Hematopoietic multipotent progenitor cell (in vitro differentiated cells): ENCODE measurements at places on chromosomes 1 and 21. TPM values are rescaled to one million over a fixed set of nuclear protein-coding genes. Genes with fewer than 3 reads are reported as not detected.

Gene IFI44
- 24.5 TPM for total RNA-seq

Gene PODN
- total RNA-seq = not detected

Gene CASQ2
- total RNA-seq = not detected

Gene ST6GALNAC3
- under 0.01 TPM for total RNA-seq

Gene HUNK
- not detected for total RNA-seq

Gene ST6GALNAC5
- 0.27 TPM for total RNA-seq

Gene FMO2
- not detected for total RNA-seq

Gene ADGRB2
- total RNA-seq = 0.54 TPM

Gene GJC2
- 12.7 TPM for total RNA-seq

Gene ABCA4
- total RNA-seq = not detected

Gene SLC2A5
- 63.8 TPM for total RNA-seq

DNA sequence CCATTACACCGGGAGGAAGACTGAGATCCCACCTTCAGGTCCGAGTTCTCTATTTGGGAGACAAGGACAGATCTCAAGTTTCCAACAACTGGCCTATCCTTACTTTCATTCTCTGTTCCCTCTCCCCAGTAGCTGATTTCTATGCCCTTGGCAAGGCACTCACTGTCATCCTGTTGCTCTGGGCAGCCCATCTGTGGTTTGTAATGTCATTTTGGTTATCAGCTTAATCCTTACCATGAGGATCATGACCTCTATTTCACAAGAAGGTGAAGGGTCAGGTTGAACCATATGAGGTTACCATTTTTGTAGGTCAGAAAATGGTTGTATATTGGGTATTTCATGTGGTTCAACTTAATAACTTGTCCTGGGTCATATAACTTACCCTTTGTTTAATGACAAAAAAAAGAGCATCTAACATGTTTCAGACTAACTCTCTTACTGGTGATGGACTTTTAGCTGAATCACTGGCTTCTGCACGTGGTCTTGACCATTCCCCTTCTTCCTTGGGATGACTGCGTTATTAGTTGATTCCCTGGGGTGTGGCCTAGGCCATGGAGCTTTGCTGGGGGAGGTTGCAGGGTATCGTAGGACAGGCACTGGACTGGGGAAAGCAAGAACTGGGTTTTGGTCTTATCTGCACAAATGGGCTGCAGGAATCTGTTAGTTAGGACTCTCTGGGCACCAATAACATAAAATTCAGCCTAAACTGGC lies 120.2 kb downstream of the ACTL8 start:
- DNase-seq = no peak

DNA sequence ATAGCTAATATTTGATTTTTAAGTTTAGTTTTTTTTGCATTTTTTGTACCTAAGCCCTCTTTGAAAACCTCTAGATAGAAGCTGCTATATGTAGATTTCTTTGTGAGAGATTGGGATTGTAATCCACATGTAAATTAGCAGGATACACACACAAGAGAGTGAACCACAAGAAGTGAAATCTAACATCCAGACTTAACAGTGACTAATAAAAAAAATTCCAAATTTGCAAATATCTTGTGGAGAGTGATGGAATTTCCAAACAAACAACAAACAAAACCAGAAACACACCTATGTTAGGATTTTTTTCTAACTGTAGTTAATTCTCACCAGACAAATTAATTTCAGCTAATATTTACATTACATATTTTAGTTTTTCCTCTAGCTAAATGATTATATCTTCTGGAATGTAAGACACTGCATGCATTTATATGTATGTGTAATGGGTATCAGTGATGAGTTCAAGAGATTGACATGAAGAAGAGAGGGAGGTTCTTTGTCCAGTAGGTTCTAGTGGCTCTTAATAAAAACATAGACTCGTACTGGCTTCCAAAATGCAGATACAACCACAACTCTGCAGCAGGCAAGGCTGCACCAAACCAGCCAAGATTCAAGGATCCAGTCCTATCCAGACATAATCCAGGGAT lies 12.8 kb downstream of the CLDN17 start:
- no peak for DNase-seq

GRCh38 chr1:30527511-30528140 lies 195.8 kb downstream of the MATN1 start:
- no peak for DNase-seq

- DNase-seq = no peak
Measured at GRCh38 chr21:33339918-33340317, 15.1 kb downstream of the IFNAR1 start.

DNA sequence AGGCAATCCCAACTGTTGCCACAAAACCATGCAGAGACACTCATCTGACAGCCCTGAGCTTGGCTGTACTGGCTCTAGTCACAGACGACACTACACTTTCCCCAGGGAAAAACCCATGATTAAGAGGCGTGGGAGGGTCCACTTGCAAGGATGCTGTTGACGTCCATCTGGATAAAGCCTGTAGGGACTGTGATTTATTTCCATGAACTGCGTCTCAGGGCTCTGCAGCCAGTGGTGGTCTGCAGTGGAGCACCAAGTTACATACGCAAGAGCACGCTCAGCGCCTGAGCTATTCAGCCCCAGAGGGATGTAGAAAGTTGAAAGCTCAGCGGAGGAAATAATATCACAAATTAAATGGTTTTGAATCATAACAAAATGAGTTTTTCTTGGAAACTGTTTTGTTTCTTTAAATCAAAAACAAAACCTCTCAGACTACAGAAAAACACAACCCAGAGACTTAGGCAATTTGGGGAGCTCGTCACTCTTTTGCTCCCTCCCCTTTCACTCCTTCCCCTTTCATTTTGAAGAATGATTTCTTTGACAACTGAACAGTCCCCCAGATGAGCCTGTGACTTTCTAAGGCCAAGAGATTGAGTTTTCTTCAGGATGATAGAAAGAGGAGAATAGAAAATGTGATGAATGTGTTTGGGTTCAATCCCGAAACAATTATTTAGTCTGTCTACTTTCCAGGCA lies 71.2 kb downstream of the NGF start:
- no peak for DNase-seq

GRCh38 chr21:45303091-45303615 lies 15.5 kb upstream of the POFUT2 start:
- DNase-seq = no peak

- no peak for DNase-seq
Measured at GRCh38 chr1:40808444-40808843, 24.9 kb downstream of the KCNQ4 start.

- no peak for DNase-seq
Measured at GRCh38 chr1:212853658-212854057, 4.4 kb upstream of the FLVCR1 start.

DNA sequence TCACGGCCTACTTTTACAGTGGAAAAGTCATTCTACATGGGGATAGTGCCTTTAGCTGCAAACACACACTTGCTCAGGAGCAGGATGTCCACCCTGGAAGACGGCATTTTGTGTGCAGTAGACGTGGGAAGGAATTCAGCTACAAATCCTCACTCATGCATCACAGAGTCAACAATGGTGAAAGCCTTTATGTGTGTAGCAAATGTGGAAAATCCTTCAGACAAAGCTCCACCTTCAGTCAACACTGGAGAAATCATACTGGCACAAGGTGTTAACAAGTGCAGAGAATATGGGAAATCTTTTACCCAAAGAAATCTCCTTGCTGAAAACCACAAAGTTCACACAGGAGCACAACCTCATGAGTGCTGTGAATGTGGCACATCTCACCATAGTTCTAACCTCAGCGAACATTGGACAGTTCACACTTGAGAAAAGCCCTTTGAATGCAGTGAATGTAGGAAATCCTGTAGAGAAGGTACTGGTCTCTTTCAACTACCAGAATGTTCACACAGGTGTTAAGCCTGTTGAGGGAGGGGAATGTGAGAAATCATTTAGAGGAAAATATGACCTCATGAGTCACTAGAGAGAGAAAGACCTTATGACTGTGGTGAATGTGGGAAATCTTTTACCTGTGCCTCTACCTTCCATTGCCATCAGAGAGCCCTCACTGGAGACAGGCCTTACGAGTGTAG lies 101.8 kb downstream of the PTGS2 start:
- no peak for DNase-seq

- DNase-seq = no peak
Measured at GRCh38 chr1:231751415-231751814, 124.8 kb downstream of the DISC1 start.

DNA sequence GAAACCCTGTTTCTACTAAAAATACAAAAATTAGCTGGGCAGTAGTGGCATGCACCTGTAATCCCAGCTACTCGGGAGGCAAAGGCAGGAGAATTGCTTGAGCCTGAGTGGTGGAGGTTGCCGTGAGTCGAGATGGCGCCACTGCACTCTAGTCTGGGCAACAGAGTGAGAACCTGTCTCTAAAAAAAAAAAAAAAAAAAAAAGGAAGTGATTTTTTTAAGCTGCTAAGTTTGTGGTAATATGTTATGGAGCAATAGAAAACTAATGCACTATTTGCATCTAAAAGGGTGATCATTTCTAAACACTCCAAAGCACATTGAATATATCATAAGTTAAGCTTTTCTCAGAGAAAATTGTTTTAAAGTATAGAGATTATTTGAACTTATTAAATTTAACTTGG lies 244.8 kb upstream of the SPAG17 start:
- DNase-seq = no peak

- DNase-seq = peak; percentile 89
Measured at GRCh38 chr1:2555634-2556276, 416 bp upstream of the TNFRSF14 start.

DNA sequence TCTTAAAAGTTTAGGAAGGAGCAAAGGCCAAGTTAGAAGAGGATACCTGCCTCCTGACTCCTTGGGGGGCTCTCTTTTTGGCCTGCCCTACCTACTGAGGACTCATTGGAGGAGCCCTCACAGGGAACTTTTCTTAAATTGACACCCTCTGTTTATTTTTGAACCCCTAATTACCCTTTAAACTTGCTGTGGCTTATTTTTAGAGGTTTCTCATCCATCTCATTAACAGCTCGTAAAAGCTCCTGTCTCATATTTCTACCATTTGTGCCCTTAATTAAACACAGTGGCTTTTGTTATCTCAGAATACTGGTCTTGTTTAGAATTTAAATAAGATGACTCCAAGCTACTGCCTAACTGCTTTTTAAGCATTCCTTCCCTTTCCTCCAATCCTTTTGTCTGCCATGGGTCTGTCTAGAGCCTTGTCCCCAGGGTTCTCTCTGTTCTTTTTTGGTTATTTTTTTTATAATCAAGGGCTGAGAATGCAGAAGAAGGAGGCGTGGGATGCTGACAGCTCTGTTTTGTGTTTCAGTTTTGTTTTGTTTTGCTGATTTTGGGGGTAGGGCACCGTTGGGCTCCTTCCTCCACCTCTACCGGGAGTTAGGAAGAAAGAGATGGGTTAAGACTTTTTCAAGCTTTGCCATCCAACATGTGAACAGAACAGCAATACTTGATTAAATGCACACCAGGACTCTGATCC lies 78.0 kb downstream of the SYT6 start:
- DNase-seq = no peak

- peak; percentile 34 for DNase-seq
Measured at GRCh38 chr1:6401673-6402072, 8.1 kb upstream of the ACOT7 start.

DNA sequence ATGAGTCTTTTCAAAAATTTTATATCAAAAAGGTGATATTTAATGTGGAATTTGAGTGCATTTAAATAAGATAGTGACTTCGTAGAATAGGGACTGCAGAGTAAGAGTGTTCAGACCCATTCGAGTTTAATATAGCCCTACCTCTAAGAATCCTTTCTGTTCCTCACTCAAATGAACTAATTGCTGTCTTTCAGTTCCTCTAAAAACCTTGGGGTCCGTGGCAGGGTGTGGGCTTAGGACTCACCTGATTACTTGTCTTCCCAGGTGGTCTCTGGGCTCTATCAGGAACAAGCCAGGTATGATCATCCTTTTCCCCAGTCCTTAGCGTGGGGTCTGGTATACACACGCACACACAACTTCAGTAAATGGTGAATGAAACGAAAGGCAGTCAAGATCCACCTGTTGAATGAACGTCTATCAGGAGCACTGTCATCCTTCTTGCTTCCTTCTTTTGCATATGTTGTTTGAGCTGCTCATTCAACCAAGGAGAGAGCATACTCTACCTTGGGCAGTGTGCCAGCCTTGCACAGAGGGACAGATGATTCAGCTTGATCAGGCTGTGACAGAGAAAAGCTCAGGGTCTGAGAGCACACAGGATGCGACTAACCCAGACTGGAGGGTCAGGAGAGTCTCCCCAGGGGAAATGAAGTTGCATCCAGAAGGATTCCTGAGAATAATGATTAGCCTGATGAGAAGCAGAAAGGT lies 1.2 kb upstream of the RNF11 start:
- DNase-seq = peak; percentile 88

GRCh38 chr1:65258106-65258505 lies 51.2 kb upstream of the DNAJC6 start:
- DNase-seq = no peak

DNA sequence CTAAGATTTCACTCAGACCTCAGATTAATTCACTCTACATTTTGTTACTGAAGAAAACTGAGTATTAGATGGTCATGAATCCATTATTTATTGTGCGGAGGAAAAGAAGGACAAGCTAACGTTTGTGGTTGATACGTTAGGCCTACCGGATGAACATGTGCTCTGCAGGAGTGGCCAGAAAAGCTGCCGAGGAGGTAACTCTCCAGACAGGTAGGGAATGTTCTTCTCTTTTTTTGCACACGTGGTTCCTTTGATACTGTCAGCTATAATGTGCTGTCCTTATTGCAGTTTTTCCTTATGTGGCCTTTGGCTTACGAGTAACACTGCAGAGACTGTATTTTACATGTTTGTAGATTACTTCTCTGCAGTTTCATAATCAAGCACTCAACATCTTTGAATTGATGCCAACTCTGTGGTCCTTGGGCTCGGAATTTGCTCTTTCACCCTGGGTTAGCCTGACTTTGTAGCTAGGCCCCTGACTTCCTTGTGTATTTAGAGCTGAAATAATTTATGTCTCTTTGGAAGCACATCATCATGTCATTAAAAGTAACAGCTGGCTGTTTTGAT lies 13.6 kb downstream of the MTR start:
- no peak for DNase-seq

GRCh38 chr1:50841791-50842387 lies 118.2 kb downstream of the FAF1 start:
- no peak for DNase-seq

DNA sequence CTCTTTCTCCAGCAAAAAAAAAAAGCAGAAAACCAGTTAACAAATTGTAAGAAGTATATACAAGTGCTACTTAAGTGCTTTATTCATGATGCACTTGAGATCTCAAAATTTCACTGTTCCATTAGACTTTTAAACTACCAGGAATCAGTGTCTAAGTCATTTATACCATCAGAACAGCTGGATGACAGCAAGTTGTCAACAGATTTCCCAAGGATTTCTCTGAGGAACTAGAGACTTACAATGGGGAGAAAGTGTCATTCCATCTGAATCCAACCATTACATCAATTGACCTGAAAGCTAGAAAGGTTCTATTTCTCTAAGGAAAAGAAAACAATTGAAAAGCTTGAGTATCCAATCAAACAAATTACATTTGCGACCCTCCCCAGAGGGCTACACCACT lies 43.8 kb downstream of the USH2A start:
- DNase-seq = no peak
